ENCODE measurements at places on chromosomes 12 and 14. TPM values are rescaled to one million over a fixed set of nuclear protein-coding genes. Genes with fewer than 3 reads are reported as not detected.

Gene GLI1
- 2.2 TPM for total RNA-seq

Gene SMCO2
- total RNA-seq = 1.7 TPM

Gene SLC5A8
- 1.4 TPM for total RNA-seq

Gene DPY19L2
- 31.0 TPM for total RNA-seq

Gene ABCD2
- 12.9 TPM for total RNA-seq

Gene LHX5
- total RNA-seq = not detected

Gene KLRC3
- total RNA-seq = not detected

Gene GLIPR1
- 23.3 TPM for total RNA-seq

Gene FIGNL2
- total RNA-seq = 2.4 TPM

Gene MYRFL
- 1.4 TPM for total RNA-seq

Gene SDS
- 11.7 TPM for total RNA-seq

Gene PAX9
- not detected for total RNA-seq

Gene APOF
- total RNA-seq = not detected

Gene RERG
- total RNA-seq = 17.5 TPM

Gene TBX5
- 1.2 TPM for total RNA-seq

Gene ISM2
- 0.70 TPM for total RNA-seq

Gene RNASE4
- total RNA-seq = 1.3 TPM

Gene TOMM20L
- not detected for total RNA-seq

Gene FOXM1
- 0.57 TPM for total RNA-seq

Gene C12orf75
- 8.5 TPM for total RNA-seq

Gene CLEC4D
- not detected for total RNA-seq

Gene DERA
- 14.2 TPM for total RNA-seq

Gene PIWIL1
- not detected for total RNA-seq

Gene GNB3
- 16.8 TPM for total RNA-seq

Gene PLEKHG7
- not detected for total RNA-seq

Gene WNT1
- not detected for total RNA-seq

Gene GLT1D1
- total RNA-seq = 39.4 TPM

Gene GPR84
- total RNA-seq = 0.97 TPM

Gene TMEM132C
- 18.2 TPM for total RNA-seq

Gene KRT77
- total RNA-seq = not detected

Gene RFLNA
- 9.8 TPM for total RNA-seq

Gene GEMIN2
- 12.3 TPM for total RNA-seq

All from dorsolateral prefrontal cortex (tissue), 122 donors.